Mucosa of gallbladder (tissue), 1 donor: ENCODE measurements at places on chromosomes 1 and 21. TPM values are rescaled to one million over a fixed set of nuclear protein-coding genes. Genes with fewer than 3 reads are reported as not detected.

The LRRC71 gene
- total RNA-seq = 0.23 TPM

The CYP4B1 gene
- total RNA-seq = 6.7 TPM

The FGR gene
- 7.6 TPM for total RNA-seq

DNA sequence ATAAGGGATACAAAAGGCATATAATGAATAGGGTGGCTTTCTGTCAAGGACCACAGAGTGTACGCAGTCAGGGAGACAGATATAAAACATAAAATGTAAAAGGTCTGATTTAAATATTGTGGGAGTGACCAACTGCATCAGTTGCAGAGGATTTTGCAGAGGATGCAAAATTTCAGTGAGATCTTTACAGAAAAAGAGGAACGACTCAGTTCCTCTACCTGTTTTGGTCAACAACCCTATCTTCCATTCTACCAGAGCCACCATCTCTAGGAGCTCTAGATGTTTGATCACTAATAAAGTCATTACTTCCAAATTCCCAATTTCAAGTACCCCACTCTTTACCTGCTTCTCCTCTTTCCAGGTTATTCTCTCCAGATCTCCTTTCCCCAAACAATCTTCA lies 16.5 kb downstream of the SOD1 start:
- no peak for DNase-seq

- DNase-seq = no peak
Measured at GRCh38 chr1:42723511-42723910, 16.5 kb downstream of the CLDN19 start.

The CACHD1 gene
- total RNA-seq = 3.8 TPM

The MRPS15 gene
- 47.4 TPM for total RNA-seq

- DNase-seq = no peak
Measured at GRCh38 chr1:65998763-65999583, 206.3 kb downstream of the PDE4B start.

DNA sequence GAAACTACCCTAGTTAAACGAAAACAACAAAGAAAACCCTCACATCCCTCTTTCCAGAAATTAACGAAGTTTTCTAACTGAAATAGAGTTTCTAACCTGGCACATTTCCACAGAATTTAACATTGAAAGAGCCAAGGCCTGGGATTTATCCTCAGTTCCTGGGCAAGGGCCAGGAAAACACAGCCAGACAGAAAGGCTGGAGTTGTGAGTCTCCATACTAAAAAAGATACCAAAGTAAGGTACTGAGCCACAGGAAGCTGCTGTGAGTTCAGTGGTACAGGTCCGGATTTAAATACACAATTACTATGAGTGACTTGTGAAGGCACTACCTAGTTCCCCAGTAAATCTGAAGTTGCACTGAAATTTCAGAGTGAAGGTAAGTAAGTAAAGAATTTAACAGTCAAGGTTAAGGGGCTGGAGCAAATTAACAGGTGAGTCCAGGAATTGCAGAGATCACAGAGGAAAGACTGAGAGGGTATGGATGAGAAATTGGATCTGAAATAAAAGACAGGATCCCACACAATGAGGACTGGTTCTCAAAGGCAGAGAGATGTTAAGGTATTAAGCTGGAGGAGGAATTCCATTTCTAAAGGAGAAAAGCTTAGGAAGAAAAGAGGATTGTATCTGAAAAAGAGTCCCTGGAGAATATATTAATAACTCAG lies 905 bp downstream of the LIX1L start:
- no peak for DNase-seq

- DNase-seq = no peak
Measured at GRCh38 chr1:21966247-21967000, 10.4 kb upstream of the CELA3B start.

The ALX3 gene
- total RNA-seq = not detected

- no peak for DNase-seq
Measured at GRCh38 chr1:246580497-246581370, 14.5 kb downstream of the CNST start.

DNA sequence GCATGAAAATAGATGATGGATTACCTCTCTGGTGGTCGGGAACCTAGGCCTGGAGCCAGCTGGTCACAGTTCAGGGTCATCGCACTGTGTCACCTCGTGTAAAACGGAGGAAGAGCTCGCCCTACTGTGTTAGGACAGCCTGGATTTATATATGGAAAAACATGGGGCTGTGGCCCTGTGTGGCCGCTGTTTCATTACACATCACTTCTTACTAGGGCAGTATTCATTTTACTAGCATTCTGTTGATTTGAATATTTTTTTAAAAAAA lies 104.5 kb upstream of the COL6A1 start:
- no peak for DNase-seq

The ATP1B1 gene
- 739 TPM for total RNA-seq

DNA sequence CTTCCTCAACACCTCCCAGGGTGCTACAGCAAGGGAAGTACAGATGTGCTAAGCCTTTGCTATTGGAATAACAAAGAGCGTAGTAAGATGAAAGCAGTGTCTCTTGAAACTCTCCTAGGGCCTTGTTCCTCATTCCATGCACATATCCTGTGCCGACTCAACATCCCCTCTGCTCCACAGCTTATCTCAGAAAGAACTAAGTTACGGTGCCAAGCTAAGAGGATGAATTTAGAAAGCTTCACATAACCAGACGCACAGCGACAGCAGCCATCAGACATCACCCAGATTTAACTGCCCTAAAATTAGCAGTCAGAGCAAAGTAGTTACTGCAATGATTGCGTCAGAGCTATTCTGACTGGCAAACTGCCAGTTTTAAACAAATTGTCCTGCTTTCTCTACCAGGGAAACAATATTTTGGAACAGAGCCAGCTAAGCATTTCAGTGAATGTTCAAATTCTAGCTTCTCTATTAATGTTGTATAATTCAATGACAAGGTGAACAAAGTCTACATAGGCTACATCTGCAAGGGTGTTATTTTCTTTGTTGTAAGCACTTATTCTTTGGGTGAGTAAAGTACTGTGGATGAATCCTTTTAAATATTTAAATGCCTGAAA lies 9.5 kb downstream of the SIPA1L2 start:
- peak; percentile 79 for DNase-seq

The CLEC20A gene
- 0.20 TPM for total RNA-seq

DNA sequence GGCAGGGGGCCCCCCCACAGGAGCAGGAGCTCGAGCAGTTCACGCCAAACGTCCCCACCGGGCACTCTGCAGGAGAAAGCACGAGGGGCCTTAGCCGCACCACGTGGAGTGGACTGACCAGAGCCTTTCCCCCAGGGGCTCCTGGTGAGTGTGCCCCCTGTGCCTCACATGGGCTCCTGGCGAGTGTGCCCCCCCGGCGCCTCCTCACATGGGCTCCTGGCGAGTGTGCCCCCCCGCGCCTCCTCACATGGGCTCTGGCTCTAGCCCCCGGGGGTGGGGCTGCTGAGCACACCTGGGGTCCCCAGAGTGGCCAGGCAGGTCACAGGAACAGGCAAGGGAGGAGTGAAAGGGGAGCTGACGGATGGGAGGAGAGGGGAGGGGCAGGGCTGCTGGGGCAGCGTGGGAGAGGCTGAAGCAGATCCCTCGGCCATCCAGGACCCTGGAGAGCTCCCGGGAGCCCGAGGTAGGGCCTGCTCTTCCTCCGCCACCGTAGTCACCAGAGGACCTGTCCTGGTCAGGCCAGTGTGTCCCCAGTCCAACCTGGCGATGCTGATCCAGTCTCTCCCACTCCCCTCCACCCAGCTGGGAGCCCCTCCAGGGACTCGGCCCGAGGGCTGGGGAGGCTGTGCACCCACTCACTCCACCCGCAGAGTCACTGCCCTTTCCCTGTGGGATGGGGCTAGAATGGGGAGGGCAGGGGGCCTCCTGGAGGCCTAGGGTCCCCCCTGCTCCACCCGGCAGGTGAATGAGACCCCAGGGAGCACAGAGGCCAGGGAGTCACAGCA lies 47.6 kb downstream of the ARHGEF16 start:
- peak; percentile 77 for DNase-seq

- DNase-seq = no peak
Measured at GRCh38 chr1:13996334-13996733, 296.3 kb downstream of the PRDM2 start.

- DNase-seq = no peak
Measured at GRCh38 chr1:75529488-75529887, 81.4 kb downstream of the SLC44A5 start.

DNA sequence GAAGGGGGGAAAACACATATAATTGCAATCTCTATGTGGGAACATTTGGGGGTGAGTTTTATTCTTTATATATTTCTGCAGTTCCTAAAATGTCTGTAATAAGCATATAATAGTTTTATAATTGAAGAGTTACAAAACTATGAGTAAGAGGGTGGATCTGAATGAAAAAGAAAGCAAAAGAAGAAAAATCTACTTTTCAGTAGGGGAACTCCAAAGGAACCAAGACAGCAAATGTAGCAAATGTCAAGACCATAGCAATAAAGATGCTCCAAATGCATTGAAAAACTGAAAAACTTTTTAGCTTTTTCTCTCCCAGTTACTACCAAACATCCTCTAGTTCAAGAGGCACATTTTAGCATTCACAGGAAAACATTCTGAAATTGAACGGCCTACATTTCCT lies 434.8 kb downstream of the LMO4 start:
- no peak for DNase-seq

- no peak for DNase-seq
Measured at GRCh38 chr1:179937668-179938254, 16.8 kb upstream of the CEP350 start.

DNA sequence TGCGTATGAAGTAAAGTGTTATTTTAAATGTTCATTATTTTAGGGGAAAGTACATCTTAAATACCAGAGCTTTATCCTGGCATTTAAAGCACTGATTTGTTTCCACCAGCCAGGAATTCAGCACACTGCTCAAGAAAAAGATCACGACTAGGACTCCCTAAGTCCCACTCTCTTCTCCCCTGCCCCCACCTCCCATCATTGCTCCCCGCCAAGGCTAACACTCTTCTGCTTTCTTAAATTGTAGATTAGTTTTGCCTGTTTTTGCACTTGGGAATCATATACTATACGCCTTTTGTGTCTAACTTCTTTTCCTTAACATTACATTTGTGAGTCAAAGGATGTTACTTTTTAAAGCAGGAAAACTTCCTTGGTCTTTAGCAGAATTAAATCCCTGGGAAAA lies 37.5 kb upstream of the C1orf105 start:
- no peak for DNase-seq

The POU3F1 gene
- 0.09 TPM for total RNA-seq

The NTMT2 gene
- not detected for total RNA-seq
